ENCODE measurements at places on chromosomes 6 and 20.

DNA sequence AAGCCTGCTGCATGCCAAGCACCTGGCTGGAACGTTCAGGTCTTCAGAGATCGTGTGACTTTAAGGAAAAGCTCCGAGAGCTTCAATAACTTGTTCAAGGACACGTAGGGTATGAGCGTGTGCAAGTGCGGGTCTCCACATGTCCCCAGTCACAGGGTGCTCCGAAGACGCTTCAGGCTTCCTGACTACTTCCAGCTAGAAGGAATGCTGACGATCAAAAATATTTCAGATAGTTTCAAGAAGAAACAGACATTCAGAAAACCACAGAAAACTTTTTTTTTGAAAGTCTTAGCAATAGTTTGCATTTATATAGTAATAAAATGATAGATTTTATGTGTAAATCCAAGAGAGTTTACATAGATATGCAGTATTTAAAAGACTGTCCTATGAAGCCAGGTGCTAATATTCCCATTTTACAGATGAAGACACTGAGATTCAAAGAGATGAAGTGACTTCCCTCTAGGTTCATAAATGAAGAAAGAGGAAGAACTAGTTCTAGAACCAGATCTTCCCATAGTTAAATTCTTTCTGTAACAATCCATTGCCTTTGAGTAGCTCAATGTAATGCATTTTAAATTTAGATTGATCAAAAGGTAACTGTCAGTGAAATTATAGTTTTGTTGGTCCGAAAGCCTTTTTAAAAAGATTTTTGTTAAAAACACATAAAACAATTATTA, 247.6 kb downstream of the MYLK4 start:
- no peak for DNase-seq

- peak; percentile 71 for DNase-seq
Observed at GRCh38 chr6:52227495-52227894, 16.8 kb downstream of the IL17F start.

GRCh38 chr20:48307277-48307676, 520.5 kb downstream of the PREX1 start:
- DNase-seq, result no peak

DNA sequence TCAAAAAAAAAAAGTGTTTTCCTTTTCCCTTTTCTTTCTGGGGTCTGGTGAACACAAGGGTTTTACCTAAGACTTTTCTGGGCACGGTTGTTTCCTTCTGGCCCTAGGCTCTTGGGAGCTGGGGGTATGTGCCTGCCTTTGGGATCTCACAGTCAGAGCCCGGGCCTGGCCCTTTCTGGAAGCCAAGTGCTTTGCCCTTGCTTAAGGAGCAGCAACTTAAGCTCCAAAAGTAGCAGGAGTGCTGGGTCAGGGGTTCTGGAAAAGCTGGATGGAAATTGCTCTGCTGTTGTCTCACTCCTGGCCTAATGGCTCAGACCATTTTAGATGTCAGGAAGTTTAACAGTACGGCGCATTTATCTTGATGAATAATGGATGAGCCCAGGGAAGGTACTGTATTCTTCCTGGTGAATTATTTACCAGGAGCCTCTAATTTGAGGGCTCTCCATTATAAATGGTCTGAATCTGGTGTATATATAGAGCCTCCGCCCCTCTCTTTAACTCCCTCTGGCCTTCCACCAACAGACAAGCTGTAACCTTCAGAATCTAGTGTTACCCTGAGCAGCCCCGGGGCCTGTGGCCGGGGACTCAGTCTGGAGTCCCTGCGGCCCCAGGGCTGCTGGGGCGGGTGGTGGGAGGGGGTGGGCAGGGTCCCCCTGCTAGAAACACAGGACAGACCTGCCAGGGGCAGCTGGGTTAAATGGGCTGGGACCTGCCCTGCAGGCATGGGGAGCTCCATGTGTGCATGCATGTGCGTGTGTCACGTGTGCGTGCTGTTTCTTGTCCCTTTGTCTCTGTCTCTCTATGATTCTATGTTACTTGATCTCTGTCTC, 37.5 kb downstream of the PTK7 start:
- no peak for DNase-seq

DNA sequence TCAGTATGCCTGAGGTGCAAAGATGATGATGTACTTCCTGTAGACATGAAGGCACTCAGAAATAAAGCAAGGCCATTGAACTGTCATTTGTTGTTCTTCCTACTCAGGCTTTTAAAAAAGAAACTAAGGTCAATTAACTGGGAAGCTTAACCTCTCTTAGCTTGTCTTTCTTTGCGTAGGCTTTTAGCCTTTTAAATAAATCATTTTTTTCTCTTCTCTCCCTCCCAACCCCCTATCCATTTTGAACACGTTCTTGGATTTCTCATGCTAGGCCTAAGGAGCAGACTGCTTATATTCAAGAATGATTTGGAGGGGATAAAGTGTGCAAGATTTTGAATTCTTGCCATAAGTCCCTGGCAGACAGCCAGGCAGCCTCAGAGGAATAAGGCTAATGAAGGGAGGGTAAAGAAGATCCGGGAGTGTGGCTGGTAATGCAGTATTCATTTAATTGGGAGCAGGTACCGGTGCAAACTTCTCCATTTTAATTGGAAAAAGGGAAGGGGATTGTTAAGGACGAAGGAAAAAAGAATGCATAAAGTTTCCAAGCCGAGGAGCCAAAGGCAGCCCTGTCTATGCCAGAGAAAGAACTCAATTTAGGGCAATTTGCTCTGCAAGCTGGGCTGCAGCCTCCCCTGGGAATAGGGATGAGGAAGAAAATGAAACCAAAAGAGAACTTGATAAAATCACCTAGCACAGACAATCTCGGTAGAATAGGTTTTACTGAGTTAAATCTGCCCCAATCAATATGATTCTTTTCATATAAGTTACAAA, 343.8 kb upstream of the MMS22L start:
- DNase-seq, result no peak

GRCh38 chr6:101351173-101351572, 42.3 kb upstream of the GRIK2 start:
- DNase-seq, result no peak

GRCh38 chr6:40966860-40967259, 72.2 kb downstream of the UNC5CL start:
- no peak for DNase-seq

DNA sequence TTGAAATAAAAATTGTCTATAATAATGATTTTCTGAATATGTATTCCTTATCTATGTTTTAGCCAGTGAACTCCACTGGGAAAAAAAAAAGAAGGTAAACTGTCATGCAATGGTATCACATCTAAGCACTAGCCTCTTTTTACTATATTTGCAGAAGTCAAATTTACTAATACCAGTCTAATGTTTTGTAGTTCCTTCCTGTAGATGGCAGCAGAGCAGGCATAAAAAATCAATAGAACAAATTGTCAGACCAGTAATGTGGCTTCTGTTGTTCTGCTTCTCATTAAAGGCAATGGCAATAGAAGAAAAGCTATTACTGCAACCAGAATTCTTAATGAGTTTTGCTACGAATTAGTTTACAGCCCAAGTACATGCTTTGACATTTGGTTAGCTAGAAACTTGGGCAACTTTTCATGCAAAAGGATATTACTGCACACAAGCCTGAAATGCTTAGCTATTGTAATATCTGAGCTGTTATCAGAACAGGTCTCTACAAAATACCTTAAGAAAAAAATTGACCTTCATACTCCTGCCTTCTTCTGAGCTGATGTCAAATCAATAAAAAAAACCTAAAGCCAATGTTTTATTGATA, 476.9 kb downstream of the KHDRBS2 start:
- no peak for DNase-seq

- no peak for DNase-seq
Observed at GRCh38 chr20:843912-844311, 10.4 kb downstream of the FAM110A start.

DNA sequence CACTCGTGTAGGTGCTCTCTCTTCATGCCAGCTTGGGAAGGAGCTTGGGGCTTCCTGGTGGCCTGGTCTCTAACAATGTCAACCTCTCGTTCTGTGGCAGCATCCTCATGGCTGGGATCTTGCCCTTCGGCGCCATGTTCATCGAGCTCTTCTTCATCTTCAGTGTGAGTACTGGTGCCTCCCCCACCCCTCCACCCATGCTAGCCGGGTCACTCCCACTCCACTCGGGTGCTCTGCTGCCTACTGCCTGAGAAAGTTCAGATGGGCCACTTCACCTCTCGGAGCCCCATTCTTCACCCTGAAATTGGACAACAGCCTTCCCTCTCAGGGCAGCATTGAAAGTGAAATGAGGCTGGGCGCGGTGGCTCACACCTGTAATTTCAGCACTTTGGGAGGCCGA, 48.8 kb downstream of the TM9SF4 start:
- DNase-seq, result no peak

DNA sequence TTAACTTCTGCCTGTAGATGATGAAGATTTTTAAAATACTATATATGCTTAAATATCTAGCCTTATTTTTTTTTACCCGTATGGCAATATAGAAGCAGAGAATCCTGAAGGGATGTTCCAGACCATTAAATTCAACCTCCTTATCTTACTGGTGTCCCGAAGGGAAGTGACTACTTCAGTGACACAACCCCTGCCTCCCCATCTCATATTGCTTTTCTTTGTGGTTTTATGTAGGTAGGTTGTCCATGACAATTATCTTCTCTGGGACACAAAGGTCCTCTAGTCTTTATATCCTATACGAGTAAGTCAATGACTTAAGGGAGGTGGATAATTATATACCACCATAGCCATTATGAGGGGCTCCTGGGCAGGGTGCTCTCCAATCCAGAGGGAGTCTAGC, 57.4 kb upstream of the EMILIN3 start:
- DNase-seq, result no peak

DNA sequence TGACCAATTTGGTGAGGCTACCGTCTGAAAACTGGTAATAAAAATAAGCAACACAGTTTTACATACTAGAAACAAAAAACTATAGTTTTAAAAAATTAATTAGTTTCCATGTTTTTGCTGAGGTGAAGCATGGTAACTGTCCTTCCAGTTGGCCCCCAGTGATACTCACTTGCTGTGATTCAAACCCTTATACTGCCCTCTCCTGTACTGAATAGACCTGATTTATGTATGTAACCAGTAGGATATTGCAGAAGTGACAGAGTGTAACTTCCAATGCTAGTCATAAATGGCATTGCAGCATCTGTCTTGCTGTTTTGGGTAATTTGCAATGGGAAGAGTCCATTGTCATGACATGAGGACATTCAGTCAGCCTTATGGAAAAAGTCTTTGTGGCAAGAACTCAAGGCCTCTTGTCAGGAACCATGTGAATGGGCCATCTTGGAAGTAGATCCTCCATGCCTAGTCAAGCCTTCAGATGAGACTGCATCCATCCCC, 8.9 kb upstream of the CHD6 start:
- no peak for DNase-seq

DNA sequence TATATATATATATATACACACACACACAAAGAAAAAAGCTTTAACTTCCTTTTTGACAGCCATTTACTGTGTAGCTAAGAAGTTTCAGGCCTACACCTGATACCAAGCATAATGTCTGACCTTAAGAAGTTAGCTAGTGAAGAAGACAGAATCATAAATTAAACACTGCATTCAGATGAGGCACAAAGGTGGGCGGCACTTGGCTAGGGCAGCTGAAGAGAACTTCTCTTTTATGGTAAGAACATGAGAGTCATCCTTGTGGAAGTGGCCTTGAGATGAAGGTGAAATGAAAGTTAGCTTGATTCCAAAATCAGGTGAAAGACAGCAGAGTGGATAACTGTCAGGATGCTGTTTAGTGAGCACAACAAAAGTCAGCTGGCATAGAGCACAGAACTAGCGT, 46.5 kb downstream of the HTR1B start:
- no peak for DNase-seq

DNA sequence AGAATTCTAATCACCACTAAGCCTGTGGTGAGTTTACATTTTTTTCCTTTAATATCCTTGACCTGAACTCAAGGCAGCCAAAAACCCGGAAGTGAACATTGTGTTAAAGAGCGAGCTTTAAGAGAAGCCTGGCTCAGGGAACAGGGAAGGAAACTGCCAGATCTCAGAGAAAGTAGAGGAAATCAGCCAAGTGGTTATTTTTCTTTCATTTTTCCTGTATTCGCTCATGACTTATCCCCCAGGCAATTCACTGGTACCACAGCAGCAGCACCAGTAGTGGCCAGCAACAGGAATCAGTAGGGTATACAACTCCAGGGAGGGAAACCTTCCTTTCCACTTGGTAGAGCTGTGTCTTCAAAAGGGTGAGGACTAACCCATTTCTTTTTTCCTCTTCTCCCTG, 89.6 kb upstream of the HMGCLL1 start:
- no peak for DNase-seq

- DNase-seq, result no peak
Observed at GRCh38 chr6:33297406-33297955, 1.3 kb downstream of the RGL2 start.

DNA sequence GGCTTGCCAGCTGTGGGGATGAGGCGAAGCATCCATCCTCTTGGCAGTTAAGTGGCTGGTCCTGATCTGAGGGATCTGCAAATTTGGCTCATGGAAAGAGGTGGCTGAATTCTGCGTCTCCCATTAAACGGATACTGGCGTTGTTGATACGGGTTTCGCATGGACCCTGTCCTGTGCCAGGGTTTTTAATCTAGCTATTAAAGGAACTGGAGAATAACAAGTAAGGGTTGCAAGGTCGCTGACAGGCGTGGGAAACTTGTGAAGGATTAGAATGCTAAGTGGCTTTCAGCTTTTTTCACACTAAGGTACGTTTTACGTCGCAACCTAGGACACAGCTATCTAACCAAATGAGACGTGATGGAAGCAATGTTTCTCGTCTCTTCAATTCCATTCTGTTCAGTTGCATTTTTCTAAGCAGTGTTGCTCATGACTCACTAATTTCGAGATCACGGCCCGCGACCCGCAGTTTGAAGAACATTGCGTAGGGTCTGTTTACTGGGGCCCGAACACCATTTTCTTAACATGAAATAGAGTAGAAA, 852 bp downstream of the GMNN start:
- no peak for DNase-seq

GRCh38 chr20:38445901-38446425, 10.8 kb upstream of the SNHG17 start:
- no peak for DNase-seq

GRCh38 chr6:36729161-36729524, 31.5 kb downstream of the RAB44 start:
- DNase-seq, result no peak

DNA sequence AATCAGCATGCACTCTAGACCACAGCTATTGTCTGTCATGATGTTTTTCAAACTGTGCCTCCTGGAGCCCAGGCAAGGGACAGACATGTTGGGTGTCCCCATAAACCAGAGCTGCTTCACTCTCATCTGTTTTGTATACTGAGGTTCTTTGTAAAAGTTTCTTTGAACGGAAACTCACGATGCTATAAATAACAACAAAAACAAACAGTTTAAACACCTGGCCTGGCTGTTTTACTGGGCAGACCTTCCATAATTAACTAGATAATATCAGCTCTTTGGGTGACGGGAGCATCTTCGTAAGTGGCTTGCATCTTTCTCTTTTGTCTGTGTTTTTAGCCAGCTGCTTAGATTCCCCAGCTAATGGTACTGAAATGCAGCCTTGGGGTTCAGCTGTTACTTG, 190.3 kb downstream of the ZDHHC14 start:
- DNase-seq, result no peak

GRCh38 chr20:43389839-43390626, 67.7 kb upstream of the SRSF6 start:
- no peak for DNase-seq

- DNase-seq, result no peak
Observed at GRCh38 chr6:138293428-138294395, 75.4 kb upstream of the PBOV1 start.

All from activated T-helper 2 cell treated with anti-CD3 and anti-CD28 coated beads, Interferon-gamma antibody, Interleukin-2, Interleukin-4, amounts not matched to agents 10 μg/mL and 5 μg/mL and 100 μg/mL, durations not matched to agents 14 hours and 24 hours and 36 hours (primary cell).